Mesenchymal stem cell (in vitro differentiated cells and primary cell): ENCODE measurements at places on chromosomes 13 and 19.

DNA sequence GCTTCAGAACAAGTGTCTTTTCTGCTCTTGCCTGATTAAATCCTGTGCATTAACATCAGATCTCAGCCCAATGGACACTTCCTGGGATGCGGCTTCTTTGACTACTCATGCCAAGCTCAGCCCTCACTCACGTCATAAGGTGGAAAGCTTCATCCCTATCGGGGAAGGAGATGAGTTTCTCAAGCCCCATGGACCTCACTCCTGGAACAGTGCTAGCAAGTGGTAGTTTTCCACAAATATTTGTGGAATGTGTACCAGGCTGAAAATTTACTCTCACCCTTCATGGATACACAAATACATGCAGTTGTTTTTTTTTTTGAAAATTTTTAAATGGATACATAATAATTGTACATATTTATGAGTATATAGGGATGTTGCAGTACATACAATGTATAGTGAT, 34.6 kb upstream of the FARP1 start:
- DNase-seq: no peak
- H3K36me3 ChIP-seq: no peaks in the 10 kb centered on the region
- H3K4me1 ChIP-seq: peaks cover 4% of the 10 kb centered on the region
- H3K4me3 ChIP-seq: no peak overlapping the region
- H3K27me3 ChIP-seq: no peaks in the 10 kb centered on the region

GRCh38 chr13:113528813-113529180, 38.3 kb upstream of the DCUN1D2 start:
- peaks cover 14% of the 10 kb centered on the region for H3K4me1 ChIP-seq
- no peak overlapping the region for H3K4me3 ChIP-seq
- H3K27ac ChIP-seq: no peak overlapping the region
- no peaks in the 10 kb centered on the region for H3K27me3 ChIP-seq
- no peak for DNase-seq
- peaks cover 59% of the 10 kb centered on the region for H3K36me3 ChIP-seq

GRCh38 chr13:112719556-112719955, 29.7 kb downstream of the ATP11A start:
- no peak overlapping the region for H3K4me3 ChIP-seq
- no peak overlapping the region for H3K27ac ChIP-seq
- peaks cover 8% of the 10 kb centered on the region for H3K36me3 ChIP-seq
- DNase-seq: no peak

- H3K36me3 ChIP-seq: no peaks in the 10 kb centered on the region
- peaks cover 15% of the 10 kb centered on the region for H3K4me1 ChIP-seq
- no peak overlapping the region for H3K27ac ChIP-seq
- no peak overlapping the region for H3K4me3 ChIP-seq
Measured at GRCh38 chr13:30736461-30737320, 1.3 kb downstream of the ALOX5AP start.

DNA sequence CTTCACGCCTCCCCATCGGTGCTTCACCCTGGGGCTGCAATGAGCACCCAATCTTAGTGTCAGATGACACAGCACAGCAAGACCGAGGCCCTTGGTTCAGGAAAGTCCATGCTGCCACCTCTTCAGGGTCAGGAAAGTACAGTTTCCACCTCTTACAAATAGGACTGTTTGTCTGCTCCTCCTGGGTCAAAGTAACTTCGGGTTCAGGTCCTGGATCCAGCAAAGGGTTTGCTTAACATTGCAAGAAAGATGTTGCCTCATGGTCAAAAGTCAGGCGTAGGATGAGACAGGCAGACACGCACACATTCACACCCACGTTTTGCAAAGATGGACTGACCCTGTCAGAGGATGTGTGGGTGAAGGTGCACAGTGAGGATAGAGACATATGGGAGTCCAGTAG, 1.6 kb upstream of the CYP2B6 start:
- DNase-seq: no peak
- H3K4me3 ChIP-seq: no peak overlapping the region
- H3K4me1 ChIP-seq: no peaks in the 10 kb centered on the region
- H3K27me3 ChIP-seq: no peaks in the 10 kb centered on the region
- H3K36me3 ChIP-seq: no peaks in the 10 kb centered on the region
- H3K27ac ChIP-seq: no peak overlapping the region

DNA sequence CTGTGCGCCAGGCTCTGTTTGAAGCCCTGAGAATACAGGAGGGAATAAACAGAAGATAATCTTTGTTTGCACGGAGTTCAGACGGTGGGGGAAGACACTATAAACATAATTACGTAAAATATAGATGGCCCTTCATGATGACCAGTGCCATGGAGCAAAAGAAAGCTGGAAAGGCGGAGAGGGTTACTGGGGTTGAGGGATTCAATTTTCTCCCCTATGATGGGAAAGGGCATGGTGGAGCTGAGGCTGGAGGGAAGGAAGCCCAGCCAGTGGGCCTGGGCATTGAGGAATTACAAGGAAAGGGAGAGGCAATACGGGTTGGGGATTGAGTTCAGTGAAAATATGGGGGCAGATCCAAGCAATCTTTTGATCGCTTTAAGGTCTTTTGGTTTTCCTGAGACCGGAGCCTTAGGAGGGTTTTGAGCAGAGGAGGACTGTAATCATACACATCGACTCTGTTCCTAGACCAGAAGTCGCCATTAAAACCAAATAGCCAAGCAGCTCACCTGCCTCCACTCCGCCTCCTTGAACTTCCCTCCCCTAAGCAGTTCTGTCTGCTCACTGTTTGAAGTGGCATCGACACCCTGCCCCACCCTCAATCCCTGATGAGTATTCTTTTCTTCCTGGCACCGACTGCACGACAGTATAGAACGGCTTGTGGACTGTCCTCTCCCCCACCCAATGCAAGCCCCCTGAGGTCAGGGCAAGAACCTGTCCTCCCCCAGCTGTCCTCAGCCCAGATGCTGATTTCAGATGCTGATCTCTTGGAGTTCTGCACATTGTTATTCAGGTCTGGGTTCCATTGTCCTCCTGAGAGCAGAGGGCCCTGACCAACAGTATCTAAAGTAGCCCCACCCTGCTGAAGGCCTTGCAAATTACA, 813 bp upstream of the ZNF296 start:
- no peak overlapping the region for H3K4me3 ChIP-seq
- peaks cover 15% of the 10 kb centered on the region for H3K36me3 ChIP-seq
- DNase-seq: no peak
- H3K4me1 ChIP-seq: peaks cover 29% of the 10 kb centered on the region
- H3K27ac ChIP-seq: no peak overlapping the region
